ENCODE measurements at places on chromosomes 11 and 22.

DNA sequence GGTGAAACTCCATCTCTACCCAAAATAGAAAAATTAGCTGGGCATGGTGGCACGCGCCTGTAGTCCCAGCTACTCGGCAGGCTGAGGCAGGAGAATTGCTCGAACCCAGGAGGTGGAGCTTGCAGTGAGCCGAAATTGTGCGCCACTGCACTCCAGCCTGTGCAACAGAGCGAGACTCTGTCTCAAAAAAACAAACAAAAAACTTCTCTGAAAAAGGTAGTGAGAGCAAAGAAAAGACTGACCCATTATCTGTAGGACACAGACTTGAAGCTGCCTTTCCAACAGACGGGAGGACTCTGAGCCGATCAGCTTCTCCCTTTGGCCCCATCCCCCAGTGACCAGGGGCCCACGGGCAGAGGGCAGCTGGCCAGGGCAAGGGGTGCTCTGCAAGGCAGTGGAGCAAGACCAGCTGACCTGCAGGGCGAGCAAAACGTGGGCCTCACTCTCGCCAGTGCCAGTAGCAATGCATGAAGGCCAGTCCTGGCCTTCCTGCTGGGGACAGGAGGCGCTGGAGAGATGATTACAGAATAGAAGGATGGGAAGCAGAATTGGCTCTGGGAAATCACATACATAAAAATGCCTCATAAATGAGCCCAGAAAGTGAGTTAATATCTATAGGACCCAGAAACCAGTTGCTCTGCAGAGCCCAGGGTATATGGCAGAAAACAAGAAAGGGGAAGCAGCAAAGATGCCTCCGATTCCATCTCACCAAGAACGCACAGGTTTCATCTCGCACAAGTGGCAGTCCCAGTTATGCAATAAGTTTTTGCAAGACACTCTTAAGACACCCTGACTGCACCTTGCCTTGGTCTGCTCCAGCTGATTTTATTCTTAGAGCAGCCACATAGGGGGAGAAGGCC lies 2.8 kb downstream of the EHD1 start:
- DNase-seq, result no peak

GRCh38 chr11:83220260-83220659 lies 26.7 kb downstream of the ANKRD42 start:
- DNase-seq, result no peak

DNA sequence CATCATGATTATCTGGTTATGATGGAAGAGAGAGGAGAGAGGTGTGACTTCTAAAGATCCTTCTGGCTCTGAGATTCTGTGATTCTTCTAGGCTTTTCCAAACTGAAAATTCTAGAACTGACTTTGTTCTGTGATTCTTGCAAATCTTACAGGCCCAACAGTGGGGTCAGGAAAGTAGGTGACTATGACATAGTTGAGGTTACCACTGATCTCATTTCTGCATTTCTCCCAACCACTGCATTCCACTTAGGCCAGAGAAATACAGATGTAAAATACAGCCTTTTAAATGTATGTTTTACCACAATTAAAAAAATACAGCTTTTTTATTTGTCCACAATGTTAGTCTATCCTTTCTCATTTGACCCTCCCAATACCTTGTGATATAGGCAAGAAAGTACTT lies 83.7 kb downstream of the STIM1 start:
- DNase-seq, result no peak

- no peak for DNase-seq
These were observed 149.1 kb downstream of the SHANK2 start for GRCh38 chr11:71103266-71103665.

- no peak for DNase-seq
These were observed 566.7 kb downstream of the BRD1 start for GRCh38 chr22:49260681-49261580.

GRCh38 chr11:36019005-36019596 lies 75.2 kb downstream of the LDLRAD3 start:
- DNase-seq, result no peak

GRCh38 chr11:19878520-19878919 lies 165.9 kb downstream of the NAV2 start:
- DNase-seq, result no peak

DNA sequence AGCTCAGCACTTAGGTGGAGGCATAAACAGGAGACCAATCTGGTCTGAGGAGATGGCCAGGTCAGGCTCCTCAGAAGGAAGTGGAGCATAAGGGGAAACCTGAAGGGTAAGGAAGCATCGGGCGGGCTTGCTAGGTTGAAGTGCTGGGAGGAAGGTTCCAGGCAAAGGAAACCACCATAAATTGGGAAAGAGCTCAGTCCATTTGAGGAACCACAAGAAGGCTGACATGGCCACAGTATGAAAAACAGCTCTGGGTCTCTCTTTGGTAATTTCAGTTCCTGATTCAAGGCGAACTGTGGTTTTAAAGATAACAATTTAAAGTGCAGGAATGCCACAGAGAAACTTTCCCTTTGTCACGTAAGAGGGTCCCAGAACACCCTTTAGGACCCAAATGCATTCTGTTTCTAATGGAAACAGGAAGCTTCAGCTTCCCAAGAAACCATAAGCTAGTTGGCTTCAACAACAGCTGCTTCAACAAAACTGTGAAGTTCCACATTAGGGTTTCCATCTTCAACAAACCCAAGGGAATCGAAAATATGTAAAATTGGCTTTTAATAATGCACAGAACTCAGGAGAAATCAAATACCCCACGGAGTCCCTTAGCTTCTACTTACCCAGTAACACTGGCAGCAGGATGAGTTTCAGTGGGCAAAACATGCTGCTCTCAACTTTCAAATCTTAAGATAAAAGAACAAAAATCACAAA lies 10.4 kb downstream of the JAML start:
- DNase-seq, result no peak

- no peak for DNase-seq
These were observed 16.4 kb upstream of the MFNG start for GRCh38 chr22:37502342-37503182.

DNA sequence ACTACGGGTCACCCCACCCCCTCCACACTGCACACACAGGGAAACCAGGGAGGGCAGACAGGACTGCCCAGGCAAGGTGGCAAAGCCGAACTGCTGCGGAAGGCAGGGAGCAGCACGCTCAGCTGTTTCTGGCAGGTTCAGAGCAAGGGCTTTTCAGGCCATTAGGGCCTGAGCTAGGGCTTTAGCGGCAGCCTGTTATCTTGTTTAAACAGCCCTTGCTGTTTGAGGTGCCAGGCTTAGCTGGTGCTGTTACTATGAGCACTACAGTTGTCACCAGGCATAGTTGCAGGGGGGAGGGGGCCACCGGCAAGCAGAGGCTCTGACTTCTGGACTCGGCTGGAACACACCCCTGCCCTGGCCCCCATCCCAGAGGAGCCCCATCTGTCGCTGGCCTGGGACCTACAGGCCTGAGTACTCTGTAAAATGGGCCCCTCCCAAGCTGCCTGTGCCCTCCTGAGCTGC lies 34.9 kb downstream of the RSPH14 start:
- DNase-seq, result no peak

GRCh38 chr11:31870609-31871309 lies 59.6 kb upstream of the PAX6 start:
- no peak for DNase-seq

GRCh38 chr22:17893900-17894535 lies 119.7 kb upstream of the BID start:
- DNase-seq, result no peak

- DNase-seq, result no peak
These were observed 68.2 kb upstream of the EED start for GRCh38 chr11:86176165-86176884.

GRCh38 chr11:29119707-29120618 lies 896.9 kb downstream of the KCNA4 start:
- DNase-seq, result no peak

DNA sequence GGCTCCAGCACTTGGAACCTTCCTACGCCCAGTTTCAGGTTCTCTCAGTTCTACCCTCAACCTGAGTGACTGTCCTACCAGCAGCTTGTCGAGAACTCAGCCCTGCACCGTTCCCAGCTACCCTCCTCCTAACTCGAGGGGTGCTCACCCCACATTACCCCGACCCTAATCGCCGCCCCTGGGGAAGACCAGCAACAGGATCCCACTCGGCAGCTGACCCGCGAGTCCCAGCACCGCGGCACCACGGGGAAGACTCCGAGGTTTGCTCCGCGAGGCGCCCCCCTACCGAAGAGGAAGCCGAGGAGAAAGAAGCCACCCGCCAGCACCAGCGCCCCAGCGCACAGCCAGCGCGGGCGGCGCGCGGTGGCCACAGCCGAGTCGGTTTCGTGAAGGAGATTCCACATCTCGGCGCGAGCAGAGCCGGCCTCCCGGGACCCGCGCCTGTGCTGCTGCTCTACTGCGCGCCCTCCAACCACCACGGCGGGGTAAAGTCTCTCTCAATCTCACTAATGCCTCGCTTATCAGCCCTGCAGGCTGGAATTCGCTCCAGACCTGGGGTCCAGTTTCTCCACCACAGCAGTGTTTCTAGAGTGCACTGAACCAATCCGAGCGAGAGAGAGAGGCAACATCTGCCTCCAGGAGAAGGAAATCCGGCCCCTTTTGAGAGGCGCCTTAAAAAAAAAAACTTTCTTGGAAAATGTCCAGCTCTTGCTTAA lies at the start of gene FOLH1:
FOLH1 (minus strand) TSS at position 597 of the 716 bp plus-strand sequence; CDS start at position 404, 193 bp downstream.
- DNase-seq, result no peak

GRCh38 chr22:45235101-45235777 lies 5.5 kb downstream of the KIAA0930 start:
- DNase-seq, result peak; percentile 87

DNA sequence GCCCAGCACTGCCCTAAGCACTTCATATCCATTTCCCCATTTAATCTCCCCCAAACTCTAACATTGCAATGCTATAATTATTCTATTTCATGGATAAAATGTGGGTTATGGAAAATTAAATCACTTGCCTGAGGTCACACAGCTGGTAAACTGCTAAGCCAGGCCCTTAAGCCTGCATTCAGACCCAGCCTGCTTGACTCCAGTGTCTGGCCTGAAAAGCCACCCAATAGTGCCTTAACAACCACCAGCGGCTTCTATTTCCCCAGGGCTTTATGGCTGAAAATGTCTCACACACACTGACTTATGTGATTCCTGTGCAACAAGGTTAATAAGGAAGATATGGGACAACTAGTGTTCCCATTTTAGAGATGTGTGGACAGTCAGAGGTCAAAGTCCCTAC lies 178.5 kb upstream of the SNX19 start:
- DNase-seq, result no peak

DNA sequence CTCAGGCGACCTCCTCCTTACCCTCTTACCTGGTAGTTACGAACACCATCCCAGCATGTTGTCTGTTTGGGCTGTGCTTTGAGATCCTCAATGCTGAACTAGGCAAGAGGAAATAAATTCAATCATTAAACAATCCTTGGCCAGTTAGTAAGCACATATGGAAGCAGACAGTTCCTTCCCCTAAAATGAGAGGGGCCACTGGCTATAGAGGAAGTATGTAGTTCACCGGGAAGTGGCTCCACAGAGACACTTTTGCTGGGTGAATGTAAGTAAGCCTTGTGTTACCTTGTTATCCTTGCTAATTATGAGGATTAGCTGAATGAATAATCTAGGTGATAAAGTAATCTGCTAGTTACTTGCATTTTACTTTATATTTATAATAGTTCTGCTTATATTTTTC lies 2.9 kb downstream of the THYN1 start:
- no peak for DNase-seq

Data from bone marrow (tissue), 2 donors.